NCI-H1436 treated with DMSO at 0.1 percent for 48 hours (cell line): ENCODE measurements at places on chromosomes 3 and 15.
A peak's percentile ranks its signal among the peaks of the same experiment; 100 is the strongest.

DNA sequence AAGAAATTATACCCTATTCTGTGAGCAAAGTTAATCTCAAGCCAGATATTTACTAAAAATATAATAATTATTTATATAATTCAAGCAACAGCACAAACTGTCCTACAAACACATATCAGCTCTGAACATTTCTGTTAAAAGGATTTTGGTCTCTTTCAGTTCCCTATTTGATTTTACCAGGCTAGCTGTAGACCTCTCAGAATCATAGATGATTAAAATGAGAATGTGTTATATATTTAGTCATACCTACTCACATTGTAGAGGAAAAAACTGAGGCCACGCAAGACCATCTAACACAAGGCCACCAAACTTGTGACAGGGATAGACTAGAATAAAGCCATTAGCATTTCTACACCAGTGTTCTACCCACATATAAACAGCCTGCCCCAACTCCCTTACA, 28.5 kb downstream of the ACKR4 start:
- DNase-seq, result no peak

GRCh38 chr15:74134387-74135027, 4.1 kb downstream of the ISLR2 start:
- no peak for DNase-seq

GRCh38 chr3:131353016-131353877, 28.3 kb upstream of the NUDT16 start:
- no peak for DNase-seq

- DNase-seq, result no peak
Observed at GRCh38 chr3:49017971-49018706, at the start of gene DALRD3. TSS of gene DALRD3 (minus strand) at chr3:49018580. CDS start at chr3:49018564, 16 bp downstream.

DNA sequence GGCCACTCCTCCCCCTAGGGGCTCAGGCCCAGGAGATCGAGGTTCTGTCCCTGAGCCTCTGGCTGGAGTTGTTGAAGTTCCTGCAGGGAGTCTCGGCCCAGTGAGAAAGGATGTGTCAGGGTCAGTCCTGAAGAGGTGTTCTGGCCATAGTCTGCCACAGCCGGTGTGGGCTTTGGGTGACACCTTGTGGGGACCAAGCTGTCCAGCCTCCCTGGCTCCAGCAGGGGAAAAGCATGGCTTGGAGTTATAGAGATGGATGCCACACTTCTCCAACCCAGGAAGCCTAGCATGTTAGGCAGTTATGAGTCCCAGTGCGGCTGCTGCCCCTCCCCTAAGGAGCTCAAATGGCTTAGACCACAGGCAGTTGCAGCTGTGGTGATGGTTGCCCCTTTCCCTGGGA, 945.6 kb upstream of the GBE1 start:
- DNase-seq, result no peak

DNA sequence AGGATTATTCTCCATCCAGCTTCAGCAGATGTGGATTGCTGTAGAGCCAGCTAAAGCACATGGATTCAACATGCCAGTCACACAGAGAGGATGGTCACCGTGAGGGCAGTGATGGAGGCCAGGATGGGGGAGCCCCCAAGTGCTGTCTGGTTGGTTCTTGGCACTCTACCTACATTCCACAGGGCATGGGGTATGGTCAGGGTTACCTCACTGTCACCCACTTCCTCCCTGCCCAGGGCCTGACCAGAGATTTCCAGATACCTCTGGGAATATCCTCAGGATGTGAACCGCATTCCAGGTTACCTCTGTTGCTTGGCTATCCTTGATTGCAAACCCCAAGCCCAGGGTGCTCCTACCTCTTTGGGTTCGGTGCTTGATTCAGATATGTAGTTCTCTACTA, 147.3 kb upstream of the TRIM42 start:
- DNase-seq, result no peak

- no peak for DNase-seq
Observed at GRCh38 chr3:79994397-79994796, 226.6 kb upstream of the ROBO1 start.

- no peak for DNase-seq
Observed at GRCh38 chr3:119375510-119375909, 81.3 kb downstream of the ARHGAP31 start.

DNA sequence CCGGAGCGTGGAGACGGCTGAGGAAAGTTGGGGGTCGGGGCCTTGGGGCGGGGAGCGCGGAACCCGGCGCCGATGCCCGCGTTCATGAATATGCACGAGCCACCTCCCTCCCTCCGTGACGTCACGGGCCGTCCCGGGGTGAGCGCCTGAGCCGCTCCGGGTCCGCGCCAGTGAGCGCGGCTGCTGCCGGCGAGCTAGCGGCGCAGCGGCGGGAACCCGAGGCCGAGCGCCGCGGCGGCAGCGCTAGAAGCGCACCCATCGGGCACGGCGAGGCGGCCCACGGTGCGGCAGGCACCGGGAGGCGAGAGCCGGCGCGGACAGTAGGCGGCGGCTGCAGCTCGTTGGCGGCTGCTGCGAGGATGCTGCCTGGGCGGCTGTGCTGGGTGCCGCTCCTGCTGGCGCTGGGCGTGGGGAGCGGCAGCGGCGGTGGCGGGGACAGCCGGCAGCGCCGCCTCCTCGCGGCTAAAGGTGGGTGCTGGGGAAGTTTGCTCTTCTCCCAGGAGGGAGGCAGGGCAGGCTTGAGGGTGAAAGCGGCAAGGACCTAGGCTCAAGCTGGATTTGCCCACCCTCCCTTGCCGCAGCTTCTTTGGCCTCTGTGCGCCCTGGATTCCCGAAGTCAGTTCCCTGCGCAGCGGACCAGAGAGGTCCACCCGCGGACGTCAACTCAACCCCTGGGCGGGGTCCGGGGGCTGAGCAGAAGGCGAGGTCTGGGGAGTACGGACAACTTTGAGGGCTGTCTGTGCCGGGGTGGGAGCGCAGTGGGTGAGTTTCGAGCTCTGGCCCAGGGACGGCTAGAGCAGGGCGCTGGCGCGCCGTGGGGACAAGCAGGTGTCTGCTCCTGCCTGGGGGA, at the start of gene CLSTN2:
Gene CLSTN2 (plus strand): TSS at position 170 of the 850 bp plus-strand sequence.
- peak; percentile 58 for DNase-seq

DNA sequence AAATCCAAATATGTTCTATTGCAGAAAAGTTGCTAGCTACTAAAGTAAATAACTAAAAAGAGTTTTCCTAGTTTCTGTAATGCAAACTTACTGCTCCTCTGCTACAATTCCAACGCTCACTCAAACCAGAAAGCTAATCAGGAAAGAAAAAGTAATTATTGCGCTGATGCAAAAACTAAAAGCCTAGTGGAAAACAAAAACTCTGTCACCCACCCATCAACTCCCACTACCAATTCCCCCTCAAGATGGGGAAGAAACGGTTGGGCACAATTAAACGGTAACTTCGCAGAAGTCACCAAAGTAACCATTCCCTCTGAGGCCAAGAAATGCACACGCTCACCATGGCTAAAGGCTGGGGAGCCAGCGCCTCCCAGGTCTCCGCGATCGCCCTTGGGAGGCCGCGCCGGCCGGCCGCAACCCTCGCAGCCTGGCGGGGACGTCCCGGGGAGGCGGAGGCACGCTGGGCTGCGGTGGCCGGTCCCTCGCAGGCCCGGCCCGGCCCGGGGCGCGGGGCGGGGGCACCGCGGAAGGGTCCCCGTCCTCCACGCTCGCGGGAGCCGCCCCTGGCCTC, 684 bp downstream of the SLTM start:
- DNase-seq, result no peak

DNA sequence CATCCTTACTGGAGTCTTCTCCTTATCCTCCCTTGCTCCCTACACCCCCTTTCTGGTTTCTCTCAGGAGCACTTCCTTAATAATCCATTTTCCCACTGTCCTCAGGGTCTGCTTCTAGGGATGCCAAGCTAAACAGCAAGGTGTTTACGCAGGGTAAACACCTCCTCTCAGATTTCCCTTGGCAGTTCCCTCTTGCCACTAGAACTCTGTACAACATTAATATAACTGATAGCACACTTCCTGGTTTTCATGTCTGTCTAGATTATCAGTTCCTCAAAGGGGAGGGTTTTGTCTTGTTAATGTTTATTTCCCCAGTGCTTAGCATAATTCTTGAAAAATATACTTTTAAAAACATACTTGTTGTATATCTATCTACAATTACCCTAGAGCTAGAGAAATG, 118.0 kb upstream of the SLC24A5 start:
- no peak for DNase-seq

DNA sequence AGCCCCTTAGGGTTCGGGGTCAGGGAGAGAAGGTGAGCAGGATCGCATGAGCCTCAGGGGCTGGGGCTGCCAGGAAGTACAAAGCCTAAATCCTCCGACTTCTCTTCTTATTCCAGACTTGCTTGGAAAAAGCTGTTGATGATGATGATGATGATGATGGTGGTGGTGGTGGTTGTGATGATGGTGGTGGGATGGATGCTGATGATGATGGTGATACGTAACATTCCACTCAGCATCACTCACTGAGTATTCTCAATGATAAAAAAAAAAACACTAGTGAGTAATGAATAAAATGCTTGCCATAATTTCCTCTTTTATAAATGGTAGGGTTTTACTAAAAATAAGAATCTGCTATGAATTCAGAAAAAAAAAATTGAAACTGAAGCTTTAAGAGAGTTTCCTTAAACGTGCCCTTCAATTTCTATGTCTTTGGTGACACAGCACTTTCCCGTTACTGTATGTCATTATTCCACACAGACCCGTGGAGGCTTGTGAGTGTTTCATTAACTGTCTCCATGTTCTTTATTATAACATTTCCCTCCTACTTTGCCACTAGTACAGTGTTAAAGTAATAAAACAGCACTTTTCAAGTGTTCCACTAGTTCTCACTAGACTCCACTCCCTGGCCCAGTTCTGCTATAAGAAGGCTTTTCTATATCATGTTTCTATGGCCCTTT, 5.4 kb upstream of the ACAN start:
- no peak for DNase-seq

DNA sequence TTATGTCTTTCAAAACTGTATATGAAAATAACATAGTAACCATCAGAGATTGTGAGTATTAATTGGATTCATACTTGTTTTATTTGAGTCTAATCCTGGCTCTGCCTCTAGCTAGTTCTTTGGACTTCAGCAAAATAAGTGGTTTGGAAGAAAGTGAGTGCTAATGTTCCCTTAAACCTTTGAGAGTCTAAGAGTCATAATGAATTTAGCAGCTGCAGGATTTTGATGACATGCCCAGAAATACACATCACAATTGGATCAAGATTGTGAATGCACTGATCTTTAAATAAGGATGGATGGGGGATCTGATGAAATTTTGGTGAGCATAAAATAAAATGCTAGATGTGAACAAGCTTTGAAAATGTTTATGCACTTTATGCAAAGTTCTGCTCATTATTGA, 79.9 kb upstream of the FAM98B start:
- DNase-seq, result no peak

DNA sequence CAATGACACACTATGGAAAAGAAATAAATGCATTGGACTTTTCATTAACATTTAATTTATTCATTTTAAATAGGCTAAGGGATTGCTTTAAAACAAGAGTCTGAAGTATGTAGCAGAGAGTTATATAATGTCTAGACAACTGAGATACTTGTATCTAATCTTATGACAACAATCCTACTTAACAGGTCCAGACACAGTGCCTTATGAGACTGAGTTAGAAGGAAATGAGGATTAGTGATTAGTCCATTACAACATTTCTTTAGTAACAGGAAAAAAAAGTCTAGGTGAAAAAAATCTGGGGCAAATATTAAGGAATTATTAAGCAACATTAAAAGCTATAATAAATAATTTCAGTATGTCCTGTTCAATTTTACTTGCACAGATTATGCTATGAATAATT, 140.6 kb downstream of the MEIS2 start:
- no peak for DNase-seq

GRCh38 chr3:159187706-159188105, 385.9 kb downstream of the MFSD1 start:
- DNase-seq, result no peak
